ENCODE measurements at places on chromosomes 4 and X.

DNA sequence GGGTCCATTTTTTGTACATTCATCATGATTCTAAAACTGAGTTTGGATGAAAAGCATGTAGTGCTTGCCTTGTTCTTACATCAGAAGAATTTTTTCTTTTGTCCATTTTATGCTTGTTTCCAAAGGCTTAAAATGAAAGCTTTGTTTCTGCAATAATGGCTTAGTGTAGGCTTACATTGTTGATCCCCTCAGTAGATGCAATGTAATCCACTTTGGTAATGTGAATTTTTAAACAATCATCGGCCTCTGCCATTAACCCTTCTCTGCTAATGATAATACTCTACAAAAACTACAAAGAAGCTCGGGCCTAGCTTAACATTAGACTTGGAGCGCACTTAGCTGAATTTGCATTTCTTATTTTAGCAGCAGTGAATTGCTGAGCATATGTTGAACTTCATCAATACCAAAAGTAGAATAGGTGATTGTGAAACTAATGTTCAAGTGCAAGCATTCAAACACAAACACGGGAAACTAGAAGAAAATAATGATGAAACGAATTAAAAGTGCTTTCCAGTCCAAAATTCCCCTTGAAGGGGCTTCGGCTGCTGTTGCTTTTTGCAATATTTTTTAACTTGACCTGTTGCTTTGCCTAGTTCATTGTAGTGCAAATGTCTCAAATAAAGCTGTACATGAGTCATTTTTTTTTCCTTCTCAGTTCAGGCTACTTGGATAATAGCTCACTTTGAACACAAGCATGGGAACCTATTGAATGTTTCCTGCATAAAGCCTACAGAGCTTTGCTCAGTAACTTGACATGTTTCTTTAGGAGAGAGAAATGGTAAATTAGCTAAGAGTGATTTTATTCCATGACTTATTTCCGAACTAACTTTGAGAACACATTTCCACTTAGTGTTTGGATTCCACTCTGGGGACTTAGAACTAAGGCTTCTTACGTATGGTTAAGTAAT lies 66.5 kb downstream of the SLIT2 start:
- H3K27me3 ChIP-seq = no peaks in the 10 kb centered on the region
- no peak for DNase-seq
- no peaks in the 10 kb centered on the region for H3K4me1 ChIP-seq
- no peak overlapping the region for H3K27ac ChIP-seq

- no peak overlapping the region for H3K4me3 ChIP-seq
- no peaks in the 10 kb centered on the region for H3K27me3 ChIP-seq
- no peaks in the 10 kb centered on the region for H3K36me3 ChIP-seq
- H3K27ac ChIP-seq = no peak overlapping the region
- no peaks in the 10 kb centered on the region for H3K4me1 ChIP-seq
These were observed 16.4 kb downstream of the TMEM154 start for GRCh38 chr4:152663203-152664066.

- no peak for DNase-seq
- no peak overlapping the region for H3K27ac ChIP-seq
- H3K36me3 ChIP-seq = no peaks in the 10 kb centered on the region
- H3K4me3 ChIP-seq = no peak overlapping the region
These were observed 3.8 kb upstream of the ZCCHC4 start for GRCh38 chr4:25308761-25309160.

DNA sequence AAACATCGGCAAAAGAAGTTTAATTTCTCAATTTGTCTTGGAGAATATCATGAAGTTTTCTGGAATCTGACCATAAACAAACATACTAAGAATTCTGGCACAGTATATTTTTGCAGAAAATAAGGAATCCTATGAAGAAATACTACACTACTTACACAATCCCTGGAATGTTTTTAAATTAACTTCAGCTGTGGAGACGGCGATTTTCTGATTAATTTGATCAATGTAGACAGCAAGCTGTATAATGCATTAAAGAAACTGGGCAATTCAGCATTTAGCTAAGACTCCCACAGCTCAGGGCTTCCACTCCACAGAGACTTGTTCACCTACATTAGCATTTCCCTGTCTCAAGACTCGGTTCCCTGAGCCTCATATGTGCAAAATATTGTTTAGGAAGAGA lies 12.2 kb downstream of the EGFL6 start:
- H3K27me3 ChIP-seq = peaks cover 8% of the 10 kb centered on the region
- no peak overlapping the region for H3K4me3 ChIP-seq
- no peak overlapping the region for H3K27ac ChIP-seq
- DNase-seq = no peak

GRCh38 chrX:110162131-110162530 lies 155.8 kb downstream of the AMMECR1 start:
- H3K27me3 ChIP-seq = peaks cover 5% of the 10 kb centered on the region
- no peak overlapping the region for H3K27ac ChIP-seq
- no peak for DNase-seq
- no peaks in the 10 kb centered on the region for H3K4me1 ChIP-seq
- no peak overlapping the region for H3K4me3 ChIP-seq

GRCh38 chr4:162874748-162875147 lies 291.9 kb downstream of the NAF1 start:
- H3K27me3 ChIP-seq = no peaks in the 10 kb centered on the region
- H3K27ac ChIP-seq = no peak overlapping the region
- no peaks in the 10 kb centered on the region for H3K4me1 ChIP-seq
- no peak overlapping the region for H3K4me3 ChIP-seq

GRCh38 chrX:69388526-69388925 lies 115.6 kb upstream of the NALF2 start:
- no peaks in the 10 kb centered on the region for H3K36me3 ChIP-seq
- no peak overlapping the region for H3K4me3 ChIP-seq
- peaks cover 53% of the 10 kb centered on the region for H3K27me3 ChIP-seq
- no peak overlapping the region for H3K27ac ChIP-seq

GRCh38 chr4:185831125-185831815 lies 19.3 kb upstream of the SORBS2 start:
- no peak for DNase-seq
- H3K4me3 ChIP-seq = no peak overlapping the region
- no peaks in the 10 kb centered on the region for H3K4me1 ChIP-seq
- H3K36me3 ChIP-seq = no peaks in the 10 kb centered on the region
- H3K27me3 ChIP-seq = no peaks in the 10 kb centered on the region

DNA sequence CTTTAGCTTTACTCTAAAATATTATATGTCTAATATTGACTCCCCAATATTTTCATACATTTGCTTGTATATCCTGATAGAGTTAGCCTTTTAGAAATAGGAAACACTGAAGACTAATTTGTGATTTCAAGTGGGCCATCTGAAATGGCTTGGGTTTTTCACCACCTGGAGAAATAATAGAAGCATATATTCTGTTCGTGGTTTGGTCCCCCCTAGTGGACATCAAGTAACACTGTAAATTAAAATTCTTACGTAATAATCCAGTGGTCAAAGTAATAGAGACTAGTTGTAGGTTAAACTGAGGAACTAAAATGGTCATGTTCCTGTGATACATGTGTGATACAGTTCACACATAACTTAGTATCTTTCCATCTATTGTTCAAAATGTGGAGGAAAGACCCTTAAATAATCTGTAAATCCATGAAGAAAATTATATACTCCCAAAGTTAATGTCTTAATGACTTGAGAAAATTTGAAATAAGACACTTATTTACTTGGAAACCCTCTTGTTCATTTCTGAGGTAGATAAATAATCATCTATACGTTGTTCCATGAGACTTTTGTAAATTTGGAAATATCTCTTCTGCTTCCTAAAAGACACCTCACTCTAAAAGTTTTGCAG lies 79.8 kb upstream of the SMARCAD1 start:
- H3K27me3 ChIP-seq = no peaks in the 10 kb centered on the region
- no peak overlapping the region for H3K4me3 ChIP-seq
- DNase-seq = no peak
- H3K27ac ChIP-seq = no peak overlapping the region
- H3K36me3 ChIP-seq = no peaks in the 10 kb centered on the region

- H3K4me1 ChIP-seq = no peaks in the 10 kb centered on the region
- H3K27me3 ChIP-seq = peaks cover 40% of the 10 kb centered on the region
- H3K27ac ChIP-seq = no peak overlapping the region
- H3K4me3 ChIP-seq = no peak overlapping the region
These were observed 58.0 kb upstream of the CHRDL1 start for GRCh38 chrX:110853610-110854009.

DNA sequence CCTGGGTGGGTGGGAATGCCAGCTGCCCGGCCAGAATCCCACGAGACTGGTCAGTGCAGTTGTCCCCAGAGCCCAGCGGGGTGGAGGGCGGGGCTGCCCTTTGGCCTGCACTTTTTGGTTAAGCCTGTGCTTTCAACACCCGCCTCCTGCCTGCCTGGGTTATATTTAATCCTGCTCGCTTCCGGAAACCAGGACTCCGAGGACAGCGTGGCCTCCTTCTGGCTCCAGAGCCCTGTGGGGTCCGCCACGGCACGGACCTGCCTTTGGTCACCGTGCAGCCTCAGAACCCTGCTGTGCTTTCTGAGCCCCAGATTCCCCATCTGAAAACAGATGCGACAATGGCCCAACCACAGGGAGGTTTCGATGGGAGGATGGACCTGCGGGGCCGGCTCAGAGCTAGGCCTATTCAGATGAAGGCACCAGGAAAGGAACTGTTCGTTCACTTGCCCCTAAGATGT lies 29.4 kb upstream of the KIAA0232 start:
- H3K27me3 ChIP-seq = no peaks in the 10 kb centered on the region
- no peaks in the 10 kb centered on the region for H3K4me1 ChIP-seq
- peak; percentile 30 for DNase-seq
- H3K4me3 ChIP-seq = no peak overlapping the region
- H3K27ac ChIP-seq = no peak overlapping the region

DNA sequence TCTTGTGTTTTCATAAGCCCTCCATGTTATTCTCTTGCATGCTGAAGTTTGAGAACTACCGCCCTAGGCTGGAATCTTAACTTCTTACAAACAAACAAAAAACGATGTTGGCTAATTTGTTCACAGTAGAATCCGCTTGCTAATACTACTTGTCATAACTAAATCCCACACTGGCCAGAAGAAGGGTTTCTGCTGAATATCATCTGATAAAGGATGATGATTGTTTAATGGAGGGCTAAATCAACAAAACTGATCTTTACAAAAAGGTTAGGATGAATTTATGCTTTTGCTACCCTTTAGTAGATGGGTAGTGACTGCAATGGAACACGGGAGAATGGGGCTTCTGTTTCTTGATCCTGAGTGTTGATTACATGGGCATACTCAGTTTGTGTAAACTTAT lies 42.3 kb downstream of the SPATA4 start:
- H3K27ac ChIP-seq = no peak overlapping the region
- no peaks in the 10 kb centered on the region for H3K36me3 ChIP-seq
- H3K4me1 ChIP-seq = no peaks in the 10 kb centered on the region
- H3K27me3 ChIP-seq = no peaks in the 10 kb centered on the region

- H3K4me1 ChIP-seq = no peaks in the 10 kb centered on the region
- peaks cover 8% of the 10 kb centered on the region for H3K27me3 ChIP-seq
- H3K4me3 ChIP-seq = no peak overlapping the region
- no peaks in the 10 kb centered on the region for H3K36me3 ChIP-seq
These were observed 30.7 kb downstream of the TAF7L start for GRCh38 chrX:101260435-101260834.

GRCh38 chrX:19212037-19212436 lies 89.8 kb upstream of the ADGRG2 start:
- no peak overlapping the region for H3K4me3 ChIP-seq
- no peaks in the 10 kb centered on the region for H3K4me1 ChIP-seq
- H3K36me3 ChIP-seq = no peaks in the 10 kb centered on the region
- no peak overlapping the region for H3K27ac ChIP-seq

- H3K27ac ChIP-seq = peak overlapping the region; percentile 90
- H3K4me3 ChIP-seq = peak overlapping the region; percentile 55
- no peak for DNase-seq
- no peaks in the 10 kb centered on the region for H3K36me3 ChIP-seq
These were observed 628 bp downstream of the SCLT1 start for GRCh38 chr4:129092631-129093190.

DNA sequence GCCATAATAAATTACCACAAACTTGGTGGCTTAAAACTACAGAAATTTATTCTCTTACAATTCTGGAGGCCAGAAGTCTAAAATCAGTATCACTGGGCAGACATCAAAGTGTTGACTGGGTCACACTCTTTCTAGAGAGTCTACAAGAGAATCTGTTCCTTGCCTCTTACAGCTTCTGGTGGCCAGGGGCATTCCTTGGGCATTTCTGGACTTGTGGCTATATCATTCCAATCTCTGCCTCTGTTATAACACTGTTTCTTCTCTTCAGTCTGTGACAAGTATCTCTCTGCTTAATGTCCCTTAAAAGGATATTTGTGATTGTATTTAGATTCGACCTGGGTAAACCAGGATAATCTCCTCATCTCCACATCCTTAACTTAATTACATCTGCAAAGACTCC lies 207.3 kb upstream of the DCAF8L1 start:
- H3K4me3 ChIP-seq = no peak overlapping the region
- no peak overlapping the region for H3K27ac ChIP-seq
- no peaks in the 10 kb centered on the region for H3K4me1 ChIP-seq
- DNase-seq = no peak
- no peaks in the 10 kb centered on the region for H3K27me3 ChIP-seq
- no peaks in the 10 kb centered on the region for H3K36me3 ChIP-seq

GRCh38 chrX:105190252-105190853 lies 30.1 kb downstream of the TEX13A start:
- H3K4me3 ChIP-seq = no peak overlapping the region
- H3K4me1 ChIP-seq = no peaks in the 10 kb centered on the region
- H3K36me3 ChIP-seq = no peaks in the 10 kb centered on the region
- DNase-seq = no peak

GRCh38 chrX:106898462-106898861 lies 4.7 kb downstream of the RIPPLY1 start:
- no peaks in the 10 kb centered on the region for H3K27me3 ChIP-seq
- no peak overlapping the region for H3K4me3 ChIP-seq
- H3K36me3 ChIP-seq = no peaks in the 10 kb centered on the region
- H3K4me1 ChIP-seq = peaks cover 8% of the 10 kb centered on the region
- H3K27ac ChIP-seq = no peak overlapping the region

DNA sequence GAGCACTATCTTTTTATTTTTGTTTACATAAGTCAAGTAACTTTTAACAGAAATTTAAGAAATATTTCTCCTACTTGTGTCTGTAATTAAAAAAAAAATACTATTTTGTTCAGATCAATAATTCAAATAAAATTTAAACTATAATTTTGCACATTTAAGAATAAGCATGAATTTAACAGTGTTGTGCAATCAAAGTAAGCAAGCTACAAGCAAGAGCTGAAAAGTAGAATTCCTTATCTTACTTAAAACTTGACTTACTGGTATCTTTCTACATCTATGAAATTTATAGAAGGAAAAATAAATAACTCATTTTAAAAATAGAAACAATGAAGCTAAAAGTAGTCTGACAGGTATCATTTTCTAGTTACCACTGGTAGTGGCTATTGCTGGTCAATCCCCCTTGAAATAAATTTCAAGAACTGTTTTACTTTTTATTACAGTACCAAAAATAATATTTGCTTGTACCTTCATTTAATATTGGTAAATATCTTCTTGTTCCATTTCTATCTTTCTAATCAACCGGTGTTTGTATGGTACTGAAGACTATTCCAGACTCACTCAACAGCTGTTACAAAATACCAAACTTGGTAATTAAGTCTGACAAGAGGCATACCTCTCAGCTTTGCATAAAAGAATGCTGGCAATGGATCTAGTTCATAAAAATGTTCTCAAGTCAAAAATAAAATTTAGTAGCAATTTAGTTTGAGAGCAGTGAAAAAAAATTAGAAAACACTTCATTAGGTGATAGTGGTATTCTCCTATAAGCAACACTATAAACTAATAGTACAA lies 62.2 kb downstream of the NOCT start:
- no peaks in the 10 kb centered on the region for H3K27me3 ChIP-seq
- H3K36me3 ChIP-seq = no peaks in the 10 kb centered on the region
- peaks cover 54% of the 10 kb centered on the region for H3K4me1 ChIP-seq
- no peak overlapping the region for H3K4me3 ChIP-seq
- H3K27ac ChIP-seq = no peak overlapping the region

- no peaks in the 10 kb centered on the region for H3K27me3 ChIP-seq
- no peak for DNase-seq
- no peaks in the 10 kb centered on the region for H3K4me1 ChIP-seq
- H3K27ac ChIP-seq = no peak overlapping the region
These were observed 103.6 kb downstream of the RAPGEF2 start for GRCh38 chr4:159206427-159206871.

All from adrenal gland (tissue), 19 donors.